Colonic mucosa (tissue), 4 donors: ENCODE measurements at places on chromosomes 2 and 18. TPM values are rescaled to one million over a fixed set of nuclear protein-coding genes. Genes with fewer than 3 reads are reported as not detected.

The PAX8 gene
- 1.1 TPM for total RNA-seq

The UGT1A10 gene
- total RNA-seq = 82.9 TPM

The SALL3 gene
- not detected for total RNA-seq

The MYOM1 gene
- 2.8 TPM for total RNA-seq

DNA sequence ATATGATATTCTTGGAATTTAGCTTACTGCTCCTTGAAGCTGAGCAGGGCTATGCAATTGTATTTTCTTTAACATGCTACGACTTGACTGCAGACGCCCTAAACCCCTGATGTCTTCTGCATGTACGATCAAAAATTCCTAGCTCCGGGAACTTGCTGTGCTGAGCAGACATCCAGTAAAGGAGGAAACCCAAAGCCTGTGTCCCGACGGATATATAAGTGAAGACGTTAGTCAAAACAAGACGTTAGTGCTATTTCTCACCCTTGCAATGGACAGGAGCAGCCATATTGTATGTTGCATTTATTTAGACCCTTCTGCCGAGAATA, 51.5 kb downstream of the SETBP1 start:
- H3K27me3 ChIP-seq = no peaks in the 10 kb centered on the region
- no peaks in the 10 kb centered on the region for H3K36me3 ChIP-seq
- peaks cover 9% of the 10 kb centered on the region for H3K4me1 ChIP-seq
- no peak for DNase-seq

GRCh38 chr2:102171946-102172345, 14.9 kb upstream of the IL1RL2 start:
- H3K4me3 ChIP-seq = no peak overlapping the region
- DNase-seq = no peak
- H3K36me3 ChIP-seq = no peaks in the 10 kb centered on the region
- H3K4me1 ChIP-seq = no peaks in the 10 kb centered on the region

DNA sequence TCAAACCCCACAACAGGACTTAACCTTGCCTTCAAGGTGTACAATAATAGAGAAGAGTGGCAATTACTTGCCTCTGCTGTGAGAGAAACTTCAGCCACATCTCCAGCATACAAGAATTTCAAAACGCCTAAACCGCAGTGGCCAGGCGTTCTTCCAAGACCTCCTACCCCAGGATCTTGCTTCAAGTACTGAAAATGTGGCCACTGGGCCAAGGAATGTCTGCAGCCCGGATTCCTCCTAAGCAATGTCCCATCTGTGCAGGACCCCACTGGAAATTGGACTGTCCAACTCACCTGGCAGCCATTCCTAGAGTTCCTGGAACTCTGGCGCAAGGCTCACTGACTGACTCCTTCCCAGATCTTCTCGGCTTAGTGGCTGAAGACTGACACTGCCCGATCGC, 2.8 kb upstream of the CYB5A start:
- no peaks in the 10 kb centered on the region for H3K36me3 ChIP-seq
- no peaks in the 10 kb centered on the region for H3K27me3 ChIP-seq
- no peak overlapping the region for H3K4me3 ChIP-seq
- no peak overlapping the region for H3K27ac ChIP-seq
- no peak for DNase-seq

DNA sequence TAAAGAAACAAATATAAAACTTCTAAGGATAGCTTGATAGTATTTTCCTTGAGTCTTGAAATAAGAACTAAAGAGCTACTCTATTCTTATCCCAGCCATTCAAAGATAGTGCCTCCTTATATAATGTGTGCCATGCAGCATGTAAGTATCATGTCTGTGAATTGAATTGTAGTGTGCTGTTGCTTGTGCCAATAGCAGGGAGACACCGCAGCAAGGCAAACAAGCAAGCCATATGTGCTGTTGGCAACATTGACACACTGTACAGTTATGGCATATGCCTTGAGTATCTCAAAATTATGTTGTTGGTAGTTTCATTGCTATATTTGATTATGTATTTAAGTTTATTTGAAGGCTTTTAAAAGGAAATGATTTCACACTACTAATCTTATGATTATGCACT, 58.2 kb downstream of the ERBB4 start:
- no peak overlapping the region for H3K27ac ChIP-seq
- no peaks in the 10 kb centered on the region for H3K27me3 ChIP-seq
- DNase-seq = no peak
- H3K36me3 ChIP-seq = no peaks in the 10 kb centered on the region
- no peaks in the 10 kb centered on the region for H3K4me1 ChIP-seq
- H3K4me3 ChIP-seq = no peak overlapping the region

DNA sequence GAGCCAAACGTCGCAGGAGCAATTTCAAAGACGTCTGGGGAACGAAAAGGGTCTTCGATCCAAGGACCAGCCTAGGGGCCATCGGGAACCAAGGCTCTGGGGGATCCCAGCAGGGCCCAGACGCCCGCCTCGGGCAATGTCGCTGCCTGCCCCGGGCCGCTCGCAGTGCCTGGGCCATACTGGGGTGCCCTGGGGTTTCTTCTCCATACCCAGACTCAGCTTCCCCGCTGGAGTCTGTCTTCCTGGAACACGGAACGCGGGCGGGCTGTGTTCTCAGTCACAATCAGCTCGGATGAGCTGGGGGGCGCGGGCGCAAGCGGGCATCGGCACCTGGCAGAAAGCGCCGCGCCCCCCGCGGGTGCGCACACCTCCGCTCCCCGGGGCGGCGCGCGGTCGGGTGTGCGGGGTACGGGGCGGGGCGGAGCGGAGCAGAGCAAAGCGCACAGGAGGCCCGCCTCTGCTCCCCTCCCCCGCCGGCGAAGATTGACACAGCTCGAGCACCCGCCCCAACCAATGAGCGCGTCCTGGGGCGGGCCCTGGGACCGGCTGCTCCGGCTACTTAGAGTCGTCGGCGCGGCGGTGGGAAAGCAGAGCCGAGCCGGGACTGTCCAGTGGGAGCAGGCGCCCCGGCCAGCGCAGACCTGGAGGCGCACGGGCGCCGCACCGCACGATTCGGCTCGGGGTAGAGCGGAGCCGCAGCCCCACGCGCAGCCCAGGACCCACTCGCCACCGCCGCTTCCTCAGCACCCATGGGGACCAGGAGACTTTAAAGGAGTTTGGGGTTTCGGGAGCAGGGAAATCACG, at the start of gene LRATD1:
LRATD1 (plus strand) TSS at position 585 of the 804 bp plus-strand sequence. CDS start 1,263 bp downstream, outside the sequence.
- H3K4me3 ChIP-seq = peak within 1 kb of the TSS; percentile 70
- no peaks in the 10 kb centered on the region for H3K27me3 ChIP-seq
- H3K27ac ChIP-seq = peak within 1 kb of the TSS; percentile 78
- DNase-seq = peak; percentile 97
- H3K36me3 ChIP-seq = no peaks in the 10 kb centered on the region

- H3K27me3 ChIP-seq = no peaks in the 10 kb centered on the region
- peak overlapping the region; percentile 98 for H3K27ac ChIP-seq
- H3K4me3 ChIP-seq = peak overlapping the region; percentile 96
These were observed 67.2 kb downstream of the LRRFIP1 start for GRCh38 chr2:237694415-237695194.

GRCh38 chr18:65631766-65632165, 119.0 kb upstream of the CDH7 start:
- no peak overlapping the region for H3K4me3 ChIP-seq
- no peaks in the 10 kb centered on the region for H3K4me1 ChIP-seq
- no peak for DNase-seq
- H3K36me3 ChIP-seq = no peaks in the 10 kb centered on the region
- H3K27ac ChIP-seq = no peak overlapping the region

DNA sequence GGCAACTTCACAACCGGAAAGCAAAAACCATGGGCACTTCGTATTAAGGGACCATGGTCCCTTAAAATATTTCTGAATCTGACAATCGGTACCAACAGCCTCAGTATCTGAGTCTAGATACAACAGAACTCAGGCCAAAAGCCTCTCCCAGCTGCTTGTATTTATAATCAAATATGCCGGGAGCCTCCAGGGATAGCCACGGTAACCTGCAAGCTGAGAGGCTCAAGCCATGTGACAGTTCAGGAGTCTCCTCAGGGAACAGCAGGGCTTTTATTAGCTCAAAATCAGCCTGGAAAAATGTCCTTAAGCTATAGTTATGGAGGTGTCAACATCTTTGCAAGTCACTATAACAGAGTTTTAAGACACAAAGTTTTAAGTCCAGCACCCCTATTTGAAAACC, 352.8 kb upstream of the GYPC start:
- no peaks in the 10 kb centered on the region for H3K4me1 ChIP-seq
- no peak for DNase-seq
- H3K4me3 ChIP-seq = no peak overlapping the region
- no peaks in the 10 kb centered on the region for H3K36me3 ChIP-seq
- H3K27me3 ChIP-seq = no peaks in the 10 kb centered on the region
